GM19239 (cell line): ENCODE measurements at places on chromosomes 6 and 20.
A peak's percentile ranks its signal among the peaks of the same experiment; 100 is the strongest.

DNA sequence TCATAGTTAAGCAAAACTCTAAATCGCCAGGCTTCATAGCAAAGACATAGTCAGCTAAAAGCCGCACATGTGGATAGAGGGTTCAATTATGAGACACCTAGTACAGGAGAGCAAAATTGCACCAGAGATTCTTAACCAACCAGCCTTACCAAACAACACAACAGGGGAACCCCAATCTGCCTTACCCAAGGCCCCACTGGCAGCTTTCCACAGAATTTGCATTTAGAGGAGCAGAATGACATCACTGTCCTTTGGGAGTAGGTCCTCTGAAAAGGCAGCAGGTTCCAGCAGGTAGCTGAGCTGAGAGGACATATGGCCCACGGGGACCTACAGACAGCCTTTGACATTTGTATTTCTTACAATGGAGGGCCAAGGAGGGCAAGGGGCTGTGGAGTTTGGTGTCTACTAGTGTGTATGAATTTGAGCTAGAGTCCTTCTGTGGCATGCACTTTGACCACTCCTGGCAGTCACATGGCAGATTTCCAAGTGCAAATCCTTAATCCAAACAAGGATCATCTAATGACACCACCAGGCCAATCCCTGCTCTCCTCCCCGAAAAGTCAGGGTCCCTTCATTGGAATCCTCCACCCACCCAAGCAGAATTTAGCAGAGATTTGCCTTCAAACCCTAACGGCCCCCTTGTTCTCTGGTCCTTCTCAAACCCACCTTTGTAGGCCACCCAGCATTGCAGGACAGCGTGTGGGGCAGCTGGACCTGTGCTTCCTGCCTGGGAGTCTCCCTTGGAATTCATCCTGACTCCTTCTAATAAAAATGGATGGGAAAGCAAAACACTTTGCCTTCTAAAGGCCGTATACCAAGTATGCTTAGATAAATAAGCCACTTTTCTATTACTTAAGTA, 171.2 kb upstream of the SUPT3H start:
- DNase-seq, result peak; percentile 45

DNA sequence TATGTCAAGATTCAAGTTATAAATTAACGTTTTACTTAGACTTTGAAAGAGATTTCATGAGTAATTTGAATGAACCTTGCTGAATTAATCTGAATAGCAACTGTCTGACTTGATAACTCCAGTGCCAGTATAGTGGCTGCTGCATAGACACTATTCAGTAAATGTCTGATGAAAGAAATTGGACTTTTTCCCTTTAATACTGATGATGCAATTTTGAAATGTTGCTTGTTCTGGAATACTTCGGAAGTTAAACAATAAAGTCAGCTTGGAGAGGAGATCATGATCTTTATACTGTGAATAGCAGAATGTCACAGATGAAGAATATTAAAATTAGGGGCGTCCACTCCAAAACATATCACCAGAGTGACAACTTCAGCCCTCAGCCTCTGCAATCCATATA, 3.6 kb upstream of the PGBD1 start:
- no peak for DNase-seq

DNA sequence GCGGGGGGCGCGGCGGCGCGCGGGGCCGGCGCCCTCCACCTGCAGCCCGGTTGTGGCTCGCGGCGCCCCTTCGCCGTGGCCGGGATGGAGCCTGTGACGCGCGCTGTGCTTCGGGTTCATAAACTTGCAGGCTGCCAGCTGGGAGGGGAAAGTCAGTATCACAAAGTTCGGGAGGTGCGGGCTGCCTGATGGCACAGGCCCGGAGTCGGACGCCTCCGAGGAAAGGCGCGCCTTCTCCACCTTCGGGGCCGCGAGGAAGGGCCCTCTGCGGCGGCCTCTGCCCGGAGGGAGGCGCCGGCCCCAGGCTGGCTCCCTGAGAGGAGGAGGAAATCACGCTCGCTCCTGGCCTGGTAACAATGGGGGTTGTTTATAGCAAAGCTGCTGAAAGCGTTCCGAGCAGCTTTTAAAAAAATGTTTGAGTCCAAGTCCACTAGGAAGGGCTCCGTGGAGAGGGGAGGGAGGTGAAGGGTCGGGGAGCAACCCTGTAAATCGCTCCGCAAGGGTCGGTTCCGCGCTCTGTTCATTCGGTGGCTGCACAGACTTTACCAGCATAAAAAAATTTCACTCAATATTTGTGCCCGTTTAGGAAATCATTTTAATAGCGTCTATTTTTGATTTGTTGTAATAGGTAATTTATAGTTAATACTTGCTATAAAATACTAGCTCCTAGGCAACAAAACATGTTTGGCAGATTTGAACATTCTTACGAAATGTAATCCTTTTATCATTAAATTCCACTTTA, 1.0 kb downstream of the AFDN start:
- DNase-seq, result peak; percentile 48

DNA sequence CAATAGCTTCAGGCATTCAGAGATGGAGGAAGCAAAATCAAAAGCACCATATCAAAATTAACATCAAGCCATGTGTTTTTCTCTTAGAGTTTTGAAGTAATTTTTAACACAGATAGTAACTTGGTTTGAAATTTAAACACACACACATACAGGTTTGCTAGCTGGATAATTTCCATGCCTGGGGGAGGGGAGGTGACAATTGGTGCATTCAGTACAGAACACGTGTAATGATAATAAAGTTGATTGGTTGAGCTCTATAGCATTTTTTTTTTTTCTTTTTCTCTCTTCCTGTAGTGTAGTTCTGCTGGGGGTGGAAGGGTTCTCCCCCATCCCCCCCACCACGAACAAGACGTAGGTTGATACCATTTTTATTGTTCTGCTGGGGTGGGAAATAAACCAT, 564.8 kb downstream of the LMBRD1 start:
- DNase-seq, result no peak

- no peak for DNase-seq
Observed at GRCh38 chr6:138521790-138522189, 22.5 kb upstream of the NHSL1 start.

- no peak for DNase-seq
Observed at GRCh38 chr6:160678230-160678629, 14.2 kb upstream of the LPA start.
